Naive thymus-derived CD8-positive, alpha-beta T cell (primary cell): ENCODE measurements at places on chromosomes 3 and 15. TPM values are rescaled to one million over a fixed set of nuclear protein-coding genes. Genes with fewer than 3 reads are reported as not detected.

DNA sequence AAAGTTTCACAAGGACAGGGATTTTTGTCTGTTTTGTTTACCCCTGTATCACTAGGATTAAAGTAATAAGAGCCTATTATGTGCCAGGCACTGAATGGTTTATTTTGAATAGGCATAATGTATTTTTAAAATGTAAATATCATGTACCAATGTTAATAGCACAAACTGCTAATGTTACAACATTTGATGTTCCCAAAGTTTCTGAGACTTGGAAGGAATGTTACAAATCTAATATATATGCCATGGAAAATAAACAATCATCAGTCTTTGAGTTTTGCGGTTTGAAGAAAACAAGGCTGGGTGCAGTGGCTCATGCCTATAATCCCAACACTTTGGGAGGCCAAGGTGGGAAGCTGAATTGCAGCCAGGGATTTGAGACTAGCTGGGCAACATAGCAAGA, 159.4 kb downstream of the CDIN1 start:
- H3K27ac ChIP-seq, result no peak overlapping the region
- DNase-seq, result no peak
- peaks cover 3% of the 10 kb centered on the region for H3K36me3 ChIP-seq
- H3K27me3 ChIP-seq, result no peaks in the 10 kb centered on the region

GRCh38 chr3:156217674-156218352, 97.4 kb downstream of the KCNAB1 start:
- no peak for DNase-seq
- no peak overlapping the region for H3K27ac ChIP-seq
- no peaks in the 10 kb centered on the region for H3K4me1 ChIP-seq
- peaks cover 2% of the 10 kb centered on the region for H3K36me3 ChIP-seq
- H3K4me3 ChIP-seq, result no peak overlapping the region
- peaks cover 14% of the 10 kb centered on the region for H3K27me3 ChIP-seq

DNA sequence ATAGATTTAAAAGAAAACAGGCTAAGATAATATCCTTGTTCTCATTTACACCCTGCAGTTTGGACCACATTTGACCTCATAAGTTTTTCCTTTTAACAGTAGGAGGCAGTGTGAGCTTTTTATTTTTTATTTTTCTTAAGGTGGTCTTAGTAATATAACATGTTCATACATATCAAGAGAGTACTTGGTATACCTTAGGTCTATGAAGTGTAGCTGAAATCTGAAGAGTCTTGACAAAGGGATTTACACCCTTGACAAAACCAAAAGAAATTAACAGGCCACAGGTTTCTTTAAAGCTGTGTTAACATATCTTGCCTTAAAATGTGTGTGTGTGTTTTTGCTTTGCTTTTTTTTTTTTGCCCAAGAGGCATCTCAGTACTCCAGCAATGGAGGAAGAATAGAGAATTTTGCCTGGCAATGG, 3.2 kb downstream of the RAP2B start:
- H3K27me3 ChIP-seq, result no peaks in the 10 kb centered on the region
- H3K36me3 ChIP-seq, result no peaks in the 10 kb centered on the region
- H3K4me1 ChIP-seq, result peaks cover 51% of the 10 kb centered on the region
- DNase-seq, result peak; percentile 69

- H3K36me3 ChIP-seq, result peaks cover 22% of the 10 kb centered on the region
- peak overlapping the region; percentile 99 for H3K4me3 ChIP-seq
- no peaks in the 10 kb centered on the region for H3K27me3 ChIP-seq
- DNase-seq, result no peak
Measured at GRCh38 chr3:183554377-183554776, 1.1 kb downstream of the KLHL6 start.

DNA sequence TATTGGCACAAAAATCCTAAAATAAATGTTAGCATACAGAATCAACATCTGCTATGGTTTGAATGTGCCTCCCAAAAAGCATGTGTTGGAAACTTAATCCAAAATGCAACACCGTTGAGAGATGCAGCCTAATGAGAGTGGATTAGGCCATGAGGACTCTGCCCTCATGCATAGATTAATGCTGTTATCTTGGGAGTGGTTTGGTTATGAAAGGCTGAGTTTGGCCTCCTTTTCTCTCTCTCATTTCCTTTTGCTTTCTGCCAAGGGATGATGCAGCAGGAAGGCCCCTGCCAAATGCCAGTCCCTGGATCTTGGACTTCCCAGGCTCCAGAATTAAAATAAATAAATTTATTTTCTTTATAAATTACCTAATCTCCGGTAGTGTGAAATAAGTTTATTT, 49.4 kb downstream of the SYNM start:
- no peak for DNase-seq
- no peaks in the 10 kb centered on the region for H3K4me1 ChIP-seq
- H3K4me3 ChIP-seq, result no peak overlapping the region
- no peaks in the 10 kb centered on the region for H3K36me3 ChIP-seq
- H3K27me3 ChIP-seq, result no peaks in the 10 kb centered on the region
- H3K27ac ChIP-seq, result no peak overlapping the region

DNA sequence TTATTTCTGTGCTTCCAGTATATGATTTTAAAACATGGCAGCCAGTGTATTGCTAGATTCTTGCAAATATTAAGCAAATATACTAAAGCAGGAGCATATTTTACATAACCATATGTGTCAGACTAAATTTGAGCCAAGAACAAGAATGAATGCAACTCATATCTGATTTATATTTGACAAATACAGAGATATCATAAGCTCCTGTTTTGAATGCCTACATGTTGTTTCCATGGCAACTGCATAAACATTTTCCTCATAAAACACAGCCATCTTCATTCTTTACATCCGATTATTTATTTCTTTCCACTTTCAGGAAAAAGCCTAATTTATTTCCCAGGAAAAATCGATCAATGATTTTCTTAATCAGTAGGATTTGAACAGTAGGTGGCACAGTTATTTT, 172.2 kb upstream of the TSPAN3 start:
- peaks cover 2% of the 10 kb centered on the region for H3K36me3 ChIP-seq
- peaks cover 11% of the 10 kb centered on the region for H3K4me1 ChIP-seq
- DNase-seq, result no peak
- no peak overlapping the region for H3K27ac ChIP-seq
- no peak overlapping the region for H3K4me3 ChIP-seq

DNA sequence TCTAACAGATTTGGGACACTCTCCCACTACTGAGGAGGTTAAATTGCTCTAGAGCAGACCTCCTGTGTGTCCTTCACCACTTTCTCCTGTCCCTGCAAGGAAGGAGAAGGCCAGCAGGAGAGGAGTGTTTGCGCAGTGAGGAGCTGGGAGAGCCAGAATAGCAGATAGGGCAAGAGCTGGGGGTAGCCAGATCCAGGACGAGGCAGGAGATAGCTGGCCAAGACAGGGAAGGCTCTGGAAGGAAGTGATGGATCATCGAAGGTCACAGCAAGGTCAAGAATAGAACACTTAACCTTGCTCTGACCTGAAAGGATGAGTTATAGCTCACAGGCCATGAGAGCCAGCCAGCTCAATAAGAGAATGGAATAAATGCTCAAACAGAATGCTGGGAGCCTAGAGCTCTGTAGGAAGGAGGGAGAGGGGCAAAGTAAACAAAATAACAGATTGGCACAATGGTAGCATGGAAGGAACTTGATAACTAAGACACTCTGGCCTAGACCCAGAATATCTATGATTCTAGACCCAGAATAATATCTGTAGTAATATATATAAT, 37.5 kb upstream of the FSIP1 start:
- DNase-seq, result no peak
- peaks cover 1% of the 10 kb centered on the region for H3K27me3 ChIP-seq
- no peaks in the 10 kb centered on the region for H3K4me1 ChIP-seq
- H3K27ac ChIP-seq, result peak overlapping the region; percentile 55
- no peak overlapping the region for H3K4me3 ChIP-seq

GRCh38 chr15:89217031-89217430, 4.3 kb downstream of the RLBP1 start:
- H3K36me3 ChIP-seq, result no peaks in the 10 kb centered on the region
- DNase-seq, result no peak
- H3K27ac ChIP-seq, result no peak overlapping the region
- no peaks in the 10 kb centered on the region for H3K27me3 ChIP-seq

GRCh38 chr15:45849136-45849535, 214.3 kb downstream of the SQOR start:
- H3K27me3 ChIP-seq, result peaks cover 5% of the 10 kb centered on the region
- H3K4me3 ChIP-seq, result no peak overlapping the region
- DNase-seq, result no peak
- H3K27ac ChIP-seq, result no peak overlapping the region
- H3K36me3 ChIP-seq, result peaks cover 4% of the 10 kb centered on the region
- peaks cover 2% of the 10 kb centered on the region for H3K4me1 ChIP-seq

GRCh38 chr3:120027226-120027625, 67.0 kb downstream of the GSK3B start:
- no peak overlapping the region for H3K27ac ChIP-seq
- DNase-seq, result no peak
- H3K4me1 ChIP-seq, result peaks cover 76% of the 10 kb centered on the region
- H3K27me3 ChIP-seq, result no peaks in the 10 kb centered on the region

DNA sequence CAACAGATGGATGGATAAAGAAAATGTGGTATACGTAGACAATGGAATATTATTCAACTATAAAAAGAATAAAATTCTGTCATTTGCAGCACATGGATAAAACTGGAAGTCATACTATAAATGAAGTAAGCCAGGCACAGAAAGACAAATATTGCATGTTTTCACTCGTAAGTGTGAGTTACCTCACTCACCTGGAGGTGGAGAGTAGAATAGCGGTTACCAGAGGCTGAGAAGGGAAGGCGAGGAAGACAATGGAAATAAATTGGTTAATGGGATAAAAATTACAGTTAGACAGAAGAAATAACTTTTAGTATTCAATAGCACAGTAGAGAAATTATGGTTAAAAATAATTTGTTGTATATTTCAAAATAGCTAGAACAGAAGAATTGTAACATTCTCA, 141.6 kb downstream of the EFHB start:
- no peak overlapping the region for H3K4me3 ChIP-seq
- no peaks in the 10 kb centered on the region for H3K4me1 ChIP-seq
- H3K36me3 ChIP-seq, result no peaks in the 10 kb centered on the region
- peaks cover 6% of the 10 kb centered on the region for H3K27me3 ChIP-seq
- no peak for DNase-seq

DNA sequence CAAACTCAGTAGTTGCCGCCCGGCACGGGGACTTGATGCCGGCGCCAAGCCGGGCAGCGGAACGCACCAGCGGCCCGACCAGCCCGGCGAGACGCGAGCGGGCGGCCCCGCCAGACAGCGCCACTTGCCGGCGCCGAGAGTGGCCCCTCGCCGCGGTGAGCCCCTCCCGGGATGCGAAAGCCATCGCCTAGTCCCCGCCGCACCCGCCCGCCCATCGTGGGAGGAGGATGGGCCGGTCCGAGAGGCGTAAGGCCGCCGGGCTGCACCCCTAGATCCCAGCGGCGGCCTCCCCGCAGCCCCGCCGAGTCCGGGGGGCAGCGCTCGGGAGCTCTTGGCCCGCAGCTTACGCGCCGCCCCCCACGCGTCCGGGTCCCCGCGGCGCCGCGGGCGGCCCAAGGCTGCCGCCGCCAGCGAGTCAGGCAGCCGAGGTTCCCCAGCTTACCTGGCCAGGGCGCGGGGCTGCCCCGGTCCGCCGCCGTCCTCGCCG, 609 bp downstream of the GOLGA8A start:
- H3K36me3 ChIP-seq, result no peaks in the 10 kb centered on the region
- peak overlapping the region; percentile 86 for H3K4me3 ChIP-seq
- peaks cover 4% of the 10 kb centered on the region for H3K4me1 ChIP-seq
- DNase-seq, result peak; percentile 8

Gene CYP8B1
- not detected for total RNA-seq

Gene LSM3
- total RNA-seq, result 11.6 TPM

Gene UROC1
- 0.11 TPM for total RNA-seq

Gene PRR20G
- not detected for total RNA-seq

Gene TMEM115
- 29.8 TPM for total RNA-seq

Gene GNAT1
- not detected for total RNA-seq

Gene MESP2
- not detected for total RNA-seq

Gene CCR9
- 1.9 TPM for total RNA-seq

Gene ADIPOQ
- total RNA-seq, result not detected
